ENCODE measurements at places on chromosomes 1 and 21.

DNA sequence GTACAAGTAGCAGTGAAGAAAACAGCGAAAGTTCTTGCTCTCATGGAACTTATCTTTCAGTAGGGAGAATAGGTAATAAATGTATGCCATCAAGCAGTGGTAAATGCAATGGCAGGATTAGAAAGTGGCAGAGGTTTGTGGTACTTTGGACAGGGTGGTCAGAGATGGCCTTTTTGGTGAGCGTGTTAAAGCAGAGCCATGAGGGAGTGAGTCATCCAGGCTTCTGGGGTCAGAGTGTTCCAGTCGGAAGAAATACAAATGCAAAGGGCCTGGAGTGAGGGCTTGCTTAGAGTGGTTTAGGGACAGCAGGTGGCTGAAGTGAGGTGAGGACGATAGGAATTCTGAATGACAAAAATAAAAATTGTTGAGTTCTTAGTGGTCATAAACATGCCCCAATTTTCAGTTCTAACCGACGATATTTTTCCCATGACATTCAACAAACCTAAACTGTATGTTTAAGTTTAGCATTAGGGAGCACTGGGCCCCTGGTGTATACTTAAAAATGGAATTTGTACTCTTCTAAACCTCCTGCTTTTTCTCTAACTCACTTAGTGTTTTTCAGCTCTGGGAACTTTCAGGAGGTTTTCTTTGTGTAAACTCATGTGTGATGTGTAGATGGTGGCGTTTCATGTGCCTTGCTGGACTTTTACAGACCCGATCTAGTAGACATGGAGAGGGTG, 78.2 kb downstream of the MACF1 start:
- no peak for DNase-seq

- no peak for DNase-seq
These were observed 139.9 kb downstream of the DSCAM start for GRCh38 chr21:40706806-40707655.

- no peak for DNase-seq
These were observed 36.7 kb upstream of the APOBEC4 start for GRCh38 chr1:183689762-183690204.

DNA sequence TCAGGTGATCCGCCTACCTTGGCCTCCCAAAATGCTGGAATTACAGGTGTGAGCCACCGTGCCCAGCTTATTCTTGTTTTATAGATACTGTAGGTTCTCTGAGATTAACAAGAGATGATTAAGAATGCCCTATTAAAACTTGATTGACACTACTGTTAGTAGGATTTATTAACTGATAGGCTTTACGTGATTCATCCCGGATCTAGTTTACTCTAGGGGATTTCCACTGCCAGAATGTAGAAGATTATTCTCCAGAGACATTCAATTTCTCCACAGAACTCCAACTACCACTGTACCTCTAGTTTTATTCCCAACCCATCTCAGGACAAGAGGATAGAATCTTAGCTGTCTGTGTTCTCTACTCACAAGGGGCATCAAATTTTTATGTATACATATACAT, 26.3 kb upstream of the RBM34 start:
- DNase-seq: no peak

- DNase-seq: peak; percentile 75
These were observed 652 bp downstream of the ARL8A start for GRCh38 chr1:202143768-202144401.

DNA sequence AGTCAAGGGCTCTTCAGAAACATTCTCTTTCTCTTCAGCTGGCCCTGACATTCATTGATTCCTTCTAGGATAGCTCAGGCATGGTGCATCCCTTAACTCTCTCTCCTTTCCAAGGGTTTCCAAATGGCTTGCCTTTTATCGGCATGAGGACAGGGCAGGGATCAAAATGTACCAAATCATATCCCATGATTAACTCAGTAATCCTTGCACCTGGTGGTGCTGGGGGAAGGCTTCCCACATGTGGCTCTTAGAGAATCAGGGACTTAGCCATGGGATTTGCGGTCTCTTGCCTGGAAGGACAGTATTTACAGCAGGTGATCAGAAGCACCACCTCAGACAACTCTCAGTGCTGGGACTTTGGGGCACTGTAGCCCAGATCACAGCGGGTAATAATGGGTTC, 46.2 kb upstream of the EDEM3 start:
- DNase-seq: no peak

Measured in stomach (tissue), 19 donors.